Activated naive CD4-positive, alpha-beta T cell treated with anti-CD3 and anti-CD28 coated beads, Interleukin-2, amount 10 ng/mL, durations not matched to agents 7 days and 5 days (primary cell): ENCODE measurements at places on chromosomes 6 and 20.

DNA sequence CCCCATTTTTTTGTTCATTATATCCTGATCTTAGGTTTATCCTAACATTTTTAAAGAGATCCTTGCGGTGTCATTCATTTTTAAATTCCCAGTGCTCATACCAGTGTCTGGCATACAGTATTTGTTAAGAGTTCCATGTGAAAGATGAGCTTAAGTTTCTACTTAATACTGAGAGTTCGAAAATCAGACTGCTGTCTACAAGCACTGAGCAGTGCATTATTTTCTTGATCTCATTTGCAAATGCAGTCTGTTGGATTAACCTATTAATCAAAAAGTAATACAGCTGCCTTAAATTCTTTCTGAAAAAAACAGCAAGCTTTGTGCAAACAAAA is 663 bp downstream of the COQ3 start:
- no peak for DNase-seq

GRCh38 chr6:70860045-70860444 is 96.8 kb downstream of the B3GAT2 start:
- no peak for DNase-seq

DNA sequence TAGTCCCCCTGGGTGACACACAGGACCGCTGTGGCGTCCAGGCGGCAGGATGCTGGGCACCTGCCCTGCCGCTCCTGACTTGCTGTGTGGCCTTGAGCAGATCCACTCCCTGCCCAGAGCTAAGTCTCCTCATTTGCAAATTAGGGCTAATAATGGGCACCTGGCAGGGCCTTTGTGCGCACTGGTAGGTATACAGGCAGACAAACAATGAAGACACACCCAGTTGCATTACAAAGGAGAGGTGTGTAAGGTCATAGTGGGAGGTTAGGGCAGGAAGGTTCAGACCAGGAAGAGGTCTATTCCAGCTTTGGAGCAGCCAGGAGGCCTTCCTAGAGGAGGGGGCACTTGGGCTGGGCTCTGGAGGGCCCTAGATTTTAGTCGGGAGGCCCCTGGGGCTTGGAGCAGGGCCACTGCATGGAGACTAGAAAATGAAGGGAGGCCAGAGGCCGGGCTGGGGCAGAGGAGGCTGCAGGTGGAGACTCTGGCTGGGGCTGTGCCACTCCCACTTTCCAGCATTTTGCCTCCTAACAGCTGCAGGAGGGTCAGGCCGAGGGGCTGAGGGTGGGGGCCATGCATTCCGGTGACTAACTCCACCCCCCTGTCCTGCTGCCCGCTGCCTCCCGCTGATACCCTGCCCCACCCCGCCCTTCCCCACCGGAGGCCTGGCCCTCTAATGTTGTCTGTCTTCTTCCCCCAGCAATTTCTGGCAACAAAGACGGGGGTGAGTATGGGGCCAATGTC is 28.5 kb downstream of the MYH7B start:
- DNase-seq: no peak

GRCh38 chr20:59596690-59597089 is 7.7 kb upstream of the PHACTR3 start:
- no peak for DNase-seq

DNA sequence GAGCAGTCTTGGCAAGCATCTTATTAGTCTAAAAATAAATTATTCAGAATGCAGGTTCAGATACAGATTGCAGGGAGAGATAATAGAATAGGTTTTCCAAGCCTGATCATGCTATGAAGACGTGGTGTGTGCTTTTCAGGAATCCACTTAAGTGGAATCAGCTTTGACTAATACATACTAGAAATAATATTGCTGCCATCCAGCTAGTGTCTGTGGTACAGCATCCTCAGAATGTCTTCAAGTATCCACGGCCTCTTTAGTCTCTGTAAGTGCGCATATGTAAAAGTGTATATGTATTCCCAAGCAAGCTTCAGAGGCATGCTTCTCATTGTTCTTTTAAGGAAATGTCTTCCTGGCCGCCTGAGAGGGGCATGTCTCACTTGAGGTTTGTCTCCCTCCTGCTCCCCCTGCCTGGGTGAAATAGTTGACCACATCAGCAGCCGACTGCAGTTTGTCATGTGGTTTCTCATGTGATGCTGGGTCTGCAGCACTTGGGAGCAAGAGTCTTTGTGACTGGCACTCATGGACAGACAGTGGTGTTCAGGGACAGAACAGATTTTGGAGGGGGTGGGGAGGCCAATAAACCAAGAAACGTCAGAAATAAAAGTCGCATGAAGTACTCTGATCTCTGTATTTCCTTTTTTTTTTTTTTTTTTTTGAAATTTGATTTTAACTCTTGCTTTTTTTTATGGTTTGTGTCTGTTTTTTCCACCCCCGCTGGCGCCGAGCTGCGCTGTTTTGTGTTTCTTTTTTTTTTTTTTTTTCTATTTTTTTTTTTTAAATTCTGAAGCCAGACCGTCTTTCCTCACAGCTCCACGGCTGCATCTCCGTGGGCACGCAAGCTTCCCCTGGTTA is 150.8 kb downstream of the PRL start:
- DNase-seq: no peak

GRCh38 chr20:1300083-1300840 is 28.7 kb downstream of the SDCBP2 start:
- no peak for DNase-seq

GRCh38 chr6:64225503-64225902 is 589.9 kb downstream of the PHF3 start:
- no peak for DNase-seq

DNA sequence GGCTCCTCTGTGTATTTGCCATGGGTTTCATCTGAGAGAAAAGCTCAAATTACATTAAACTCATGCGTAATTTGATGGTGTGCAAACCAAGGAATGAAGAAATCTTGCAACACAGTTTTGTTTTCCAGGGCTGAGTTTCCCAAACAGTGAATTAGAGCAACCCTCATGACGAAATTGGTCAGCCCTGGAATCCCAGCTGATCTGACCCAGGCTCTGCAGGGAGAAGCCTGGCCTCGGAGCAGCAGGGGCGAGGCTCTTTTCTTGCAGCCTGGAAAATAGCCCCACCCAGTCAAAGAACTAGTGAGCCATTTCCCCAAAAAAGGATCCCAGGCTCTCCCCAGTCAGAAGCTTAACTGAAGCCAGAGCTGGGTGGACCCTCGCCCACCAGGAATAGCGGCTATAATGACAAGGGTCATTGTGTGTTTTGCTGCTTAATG is 107.3 kb upstream of the SNX9 start:
- no peak for DNase-seq

- DNase-seq: no peak
Observed at GRCh38 chr6:168666170-168666569, 225.2 kb downstream of the SMOC2 start.

DNA sequence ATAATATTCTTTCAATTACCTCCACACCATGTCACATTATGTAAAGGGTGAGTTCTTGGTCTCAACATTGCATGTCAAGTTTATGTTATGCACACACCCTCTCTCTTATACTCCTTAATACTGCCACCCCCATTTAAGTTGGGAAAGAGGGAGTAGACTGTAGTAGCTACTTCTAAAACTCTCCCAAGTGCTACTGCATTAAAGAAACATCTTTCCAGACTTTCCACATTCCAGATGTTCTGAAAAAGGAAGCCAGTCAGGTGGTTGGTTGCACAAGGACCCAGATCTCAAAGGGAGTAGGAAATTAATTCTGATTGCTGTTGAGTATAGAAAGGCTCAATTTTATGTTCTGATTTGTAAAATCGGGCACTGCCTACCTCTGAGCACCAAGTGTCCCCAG is 419.5 kb downstream of the CD83 start:
- DNase-seq: no peak
